ENCODE measurements at places on chromosomes 3 and 15.

GRCh38 chr3:16869261-16870005 lies 15.3 kb upstream of the PLCL2 start:
- no peak for DNase-seq

DNA sequence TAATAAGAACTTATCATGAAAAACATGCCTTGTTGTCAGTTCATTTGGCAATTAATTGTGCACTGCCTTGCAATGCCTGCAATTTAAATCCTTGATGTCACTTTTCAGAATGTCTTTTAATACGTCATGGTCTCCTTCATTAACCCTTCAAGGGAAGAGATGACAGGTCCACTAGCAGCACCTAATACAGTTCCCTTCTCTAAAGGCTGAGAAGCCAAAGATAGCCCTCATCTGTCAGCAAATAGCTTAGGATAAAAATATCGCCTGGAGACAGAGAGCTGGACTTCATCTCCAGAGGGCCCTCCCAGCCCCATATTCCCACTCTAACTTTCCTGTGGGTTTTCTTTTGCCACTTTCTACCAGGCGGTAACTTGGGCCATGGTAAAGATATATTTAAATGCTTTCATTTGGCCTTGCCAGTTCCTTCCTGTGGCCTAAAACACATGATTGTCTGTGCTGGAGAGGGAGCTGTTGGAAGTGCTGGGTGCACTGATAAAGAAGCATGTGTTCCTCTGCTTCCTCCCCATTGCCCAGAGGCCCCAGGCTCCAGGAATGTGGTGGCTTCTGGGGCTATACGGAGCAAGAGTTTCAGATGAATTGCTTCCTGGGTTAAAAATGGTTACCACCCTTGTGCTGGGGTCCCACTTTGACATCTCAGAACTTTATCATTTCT lies 76.3 kb upstream of the UMPS start:
- no peak for DNase-seq

- DNase-seq: no peak
Measured at GRCh38 chr3:85800676-85801075, 841.9 kb downstream of the CADM2 start.

- DNase-seq: peak; percentile 37
Measured at GRCh38 chr3:149813367-149814281, 609 bp downstream of the RNF13 start.

- no peak for DNase-seq
Measured at GRCh38 chr15:100833417-100834389, 45.9 kb upstream of the ALDH1A3 start.

DNA sequence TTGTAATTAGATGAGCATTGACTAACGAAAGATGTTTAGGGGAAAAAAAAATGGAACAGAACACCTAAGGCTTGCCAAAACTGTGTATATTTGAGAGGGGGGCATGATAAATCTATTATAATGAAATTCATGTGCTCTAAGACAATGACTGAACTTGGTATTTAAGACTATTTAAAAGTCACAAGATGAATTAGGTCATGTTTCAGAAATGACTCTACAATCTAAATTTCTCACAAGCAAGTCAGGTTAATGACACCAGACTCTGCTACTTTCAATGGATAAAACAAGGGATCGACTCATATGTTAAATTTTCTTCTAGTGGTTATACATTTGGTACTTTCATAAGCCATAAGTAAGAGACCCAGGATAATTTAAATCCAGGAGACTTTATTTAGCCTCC lies 78.4 kb downstream of the DUT start:
- DNase-seq: no peak

- DNase-seq: no peak
Measured at GRCh38 chr15:70378126-70379031, 280.7 kb upstream of the TLE3 start.

DNA sequence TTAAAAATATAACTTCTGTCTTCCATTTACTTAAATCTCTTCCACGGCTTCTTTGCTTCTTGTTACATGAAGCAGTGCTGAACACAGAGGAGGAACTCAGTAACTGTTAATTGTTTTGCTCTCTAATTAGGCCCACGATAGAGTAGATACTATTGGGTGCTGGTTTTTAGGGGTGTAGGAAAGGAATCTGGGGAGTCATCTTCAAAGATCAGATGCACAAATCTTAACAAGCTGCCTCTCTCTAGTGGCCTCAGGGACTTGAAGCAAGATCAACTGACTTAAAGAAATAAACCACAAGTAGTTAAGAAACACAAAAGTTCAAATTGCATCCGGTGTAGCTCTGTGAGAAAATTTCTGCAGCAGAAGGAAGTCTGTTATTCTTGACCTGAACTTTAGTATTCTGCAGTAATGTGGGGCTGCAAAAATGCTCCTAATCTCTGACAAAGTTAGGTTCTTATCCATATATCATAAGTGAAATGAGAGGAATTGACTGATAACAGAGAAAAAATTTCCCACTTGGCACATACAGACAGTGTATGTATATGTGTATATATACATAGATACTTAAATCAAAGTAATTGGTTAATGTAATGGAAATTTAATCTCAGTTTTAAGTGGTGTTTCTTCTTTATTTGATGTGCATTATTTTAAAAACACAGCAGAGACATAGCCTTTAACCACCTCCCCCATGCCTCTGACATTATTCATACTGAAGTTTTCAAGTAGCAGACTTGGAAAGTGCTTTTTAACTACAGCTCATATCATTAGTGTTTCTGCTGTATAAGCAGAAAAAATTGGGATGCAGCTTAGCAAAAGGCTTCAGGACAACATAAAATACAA lies 51.8 kb downstream of the CHST2 start:
- peak; percentile 54 for DNase-seq

- DNase-seq: no peak
Measured at GRCh38 chr3:22364851-22365250, 613.8 kb upstream of the ZNF385D start.

DNA sequence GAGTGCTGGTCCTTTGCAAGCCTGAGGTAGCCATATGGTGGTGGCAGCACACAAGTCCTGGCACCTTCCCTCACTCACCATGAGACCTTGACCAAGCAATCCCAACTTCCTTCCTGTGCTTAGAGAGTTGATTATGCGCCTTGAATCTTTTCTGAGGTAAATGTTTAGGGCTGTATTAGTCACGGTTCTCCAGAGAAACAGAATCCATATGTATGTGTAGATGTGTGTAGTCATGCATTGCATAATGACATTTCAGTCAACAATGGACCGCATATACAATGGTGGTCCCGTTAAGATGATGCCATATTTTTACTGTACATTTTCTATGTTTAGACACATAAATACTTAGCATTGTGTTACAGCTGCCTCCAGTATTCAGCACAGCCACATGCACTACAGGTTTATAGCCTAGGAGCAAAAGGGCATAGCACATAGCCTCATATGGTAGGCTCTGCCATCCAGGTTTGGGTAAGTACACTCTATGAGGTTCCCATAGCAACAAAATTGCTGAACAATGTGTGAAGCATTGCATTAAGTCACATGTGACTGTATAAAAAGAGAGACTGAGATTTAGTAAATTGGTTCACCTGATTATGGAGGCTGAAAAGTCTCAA lies 20.2 kb upstream of the NUP210 start:
- DNase-seq: no peak

GRCh38 chr3:11436775-11437174 lies 164.6 kb downstream of the ATG7 start:
- DNase-seq: no peak

DNA sequence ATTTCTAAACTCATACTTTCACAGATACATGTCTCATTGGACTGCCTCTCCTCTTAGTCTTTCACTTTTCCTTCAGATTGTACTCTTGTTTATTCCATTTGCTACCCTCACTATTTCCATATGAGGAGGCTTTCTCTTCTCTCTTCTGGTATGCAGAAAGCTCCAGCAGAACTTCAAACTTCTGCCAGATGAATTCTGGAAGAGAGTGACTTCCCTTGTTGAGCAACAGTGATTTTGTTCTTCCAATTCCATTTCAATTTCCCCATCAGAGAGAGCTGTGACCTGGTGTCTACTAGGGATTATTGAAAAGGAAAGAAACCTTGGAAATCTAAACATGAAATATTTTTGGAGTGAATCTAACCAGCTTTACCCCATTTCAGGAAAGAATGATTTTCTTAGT lies 523.2 kb upstream of the ZNF717 start:
- DNase-seq: peak; percentile 14

DNA sequence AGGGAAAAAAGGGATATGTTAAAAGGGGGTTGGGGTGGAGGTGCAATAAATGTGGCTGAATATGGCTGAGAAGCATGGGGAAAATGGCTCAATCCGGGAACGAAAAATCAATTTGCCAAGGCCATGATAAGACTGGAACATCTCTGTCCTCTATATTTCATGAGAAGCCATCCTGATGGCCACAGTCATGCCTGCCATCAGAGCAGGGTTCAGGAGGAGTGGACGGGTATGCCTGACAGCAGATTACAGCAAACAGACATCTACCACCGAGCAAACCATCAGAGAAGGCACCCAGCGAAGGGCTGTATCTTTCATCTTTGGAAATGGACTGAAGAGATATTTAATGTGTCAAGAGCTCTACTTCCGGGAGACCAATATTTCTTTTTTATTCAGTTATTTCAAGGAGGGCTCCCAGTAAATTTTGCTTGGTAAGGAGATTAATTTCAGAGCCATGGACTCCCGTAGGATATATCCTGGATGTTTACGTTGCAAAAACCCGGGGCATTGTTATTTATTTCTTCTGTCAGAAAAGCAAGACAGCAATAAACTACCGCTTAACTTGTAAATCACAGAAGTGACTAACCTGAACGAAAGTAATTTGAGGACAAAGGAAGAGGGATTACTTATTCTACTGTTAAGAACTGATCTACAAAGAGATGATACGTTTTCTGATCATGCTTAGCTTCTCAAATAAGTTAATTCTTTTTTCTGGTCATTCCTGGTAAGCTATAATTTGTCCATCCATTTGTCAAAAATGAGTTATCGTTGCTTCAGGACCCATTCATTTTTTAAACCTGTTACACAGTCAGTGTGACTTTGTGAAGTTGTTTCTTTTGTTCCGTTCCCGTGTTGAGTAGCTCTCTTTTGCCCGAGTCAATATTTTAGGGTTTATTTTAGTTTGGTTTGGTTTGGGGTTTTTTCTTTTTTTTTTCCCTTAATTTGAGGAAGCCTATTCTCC lies 80.6 kb upstream of the CHD2 start:
- no peak for DNase-seq

GRCh38 chr3:195171093-195171873 lies 99.7 kb downstream of the XXYLT1 start:
- no peak for DNase-seq

- DNase-seq: no peak
Measured at GRCh38 chr15:71162309-71162708, 47.0 kb downstream of the THSD4 start.

GRCh38 chr15:72227192-72227586 lies 3.8 kb downstream of the PKM start:
- no peak for DNase-seq

DNA sequence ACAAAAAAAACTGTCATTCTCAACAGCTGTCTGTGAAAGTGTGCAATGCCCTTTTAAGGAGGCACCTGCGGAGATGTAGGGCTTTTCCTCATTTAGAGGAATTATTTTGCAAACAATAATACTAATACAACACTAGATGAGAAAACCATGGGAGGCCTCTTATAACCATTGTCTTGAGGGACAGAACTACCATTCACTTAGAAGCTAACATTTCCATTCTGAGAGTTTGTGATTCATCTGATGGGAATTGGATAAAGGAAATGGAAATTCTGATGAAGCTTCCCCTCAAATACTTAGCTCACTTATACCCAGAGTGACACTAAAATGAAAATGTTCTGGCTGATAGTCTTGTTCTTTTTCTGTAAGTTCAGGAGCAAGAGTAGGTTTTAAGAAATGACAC lies 147.7 kb downstream of the CADPS start:
- no peak for DNase-seq

- DNase-seq: no peak
Measured at GRCh38 chr3:149738876-149739275, 13.4 kb downstream of the COMMD2 start.

GRCh38 chr15:101022876-101023275 lies 103.7 kb downstream of the LRRK1 start:
- no peak for DNase-seq

DNA sequence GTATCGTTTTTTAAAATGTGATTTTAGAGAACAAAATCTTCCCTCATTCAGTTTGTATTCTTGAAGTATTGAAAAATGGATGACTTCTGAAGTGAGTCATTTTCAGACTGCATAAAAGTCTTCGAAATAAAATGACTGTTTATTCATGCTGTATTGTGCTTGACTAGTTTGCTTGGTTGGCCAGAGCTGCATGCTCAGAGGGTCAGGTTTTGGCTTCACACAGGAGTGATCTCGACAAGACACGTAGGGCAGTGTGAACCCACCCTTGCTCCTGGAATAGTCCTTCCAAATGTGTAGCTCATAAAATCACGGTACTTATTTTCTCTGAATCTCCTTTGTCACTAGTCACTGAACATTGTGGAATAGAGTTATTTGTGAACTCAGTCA lies 73.3 kb downstream of the FNDC3B start:
- DNase-seq: no peak

DNA sequence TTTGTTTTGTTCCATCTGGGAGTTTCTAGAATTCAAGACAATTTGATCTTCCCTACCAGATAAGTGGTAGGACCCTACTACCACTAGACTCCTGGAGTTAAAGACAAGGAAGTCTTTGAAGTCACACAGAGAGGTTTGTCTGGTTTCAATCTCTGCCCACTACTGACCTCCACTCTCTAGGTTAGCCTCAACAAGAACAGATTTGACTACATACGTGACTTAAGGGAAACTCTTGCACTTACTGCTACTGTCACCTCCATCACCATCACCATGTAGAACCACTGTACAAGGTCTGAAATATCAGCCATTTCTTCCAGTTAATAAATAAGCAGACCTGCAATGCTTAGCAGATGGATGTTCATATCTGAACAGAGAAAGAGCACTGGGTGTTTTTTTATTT lies 148.3 kb upstream of the ARHGEF26 start:
- no peak for DNase-seq

- DNase-seq: no peak
Measured at GRCh38 chr3:194254040-194254439, 97.1 kb downstream of the CPN2 start.

GRCh38 chr3:33722191-33722590 lies 4.1 kb upstream of the CLASP2 start:
- no peak for DNase-seq

DNA sequence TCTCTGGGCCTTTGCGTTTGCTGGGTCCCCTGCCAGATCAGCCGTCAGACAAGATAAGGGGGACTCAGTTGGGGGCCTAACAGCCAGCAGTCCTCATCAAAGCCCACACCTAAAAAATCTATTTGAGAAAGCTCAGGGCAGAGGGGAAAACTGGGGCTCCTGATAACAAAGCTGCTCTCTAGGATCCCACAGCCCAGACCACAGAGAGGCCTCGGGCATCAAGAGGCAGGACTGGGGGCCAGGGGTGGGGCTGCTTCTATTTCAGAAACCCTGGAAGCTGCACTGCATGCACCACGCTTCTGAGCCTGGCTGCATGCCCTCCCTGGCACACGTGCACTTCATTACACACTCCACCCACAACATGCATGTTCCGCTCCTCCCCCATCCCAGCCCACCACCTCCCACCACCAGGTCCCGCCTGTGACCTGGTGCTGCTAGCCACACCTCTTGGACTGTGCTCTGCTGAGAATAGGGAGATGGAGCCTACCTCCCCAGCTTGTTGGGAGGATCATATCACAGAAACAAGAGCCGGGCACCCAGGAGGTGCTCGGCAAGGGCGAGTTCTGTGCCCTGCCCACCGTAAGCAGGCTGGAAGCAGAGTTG lies 26.6 kb downstream of the FBLN2 start:
- no peak for DNase-seq

- DNase-seq: no peak
Measured at GRCh38 chr15:76309601-76310330, 1.5 kb downstream of the ETFA start.

Measured in AG08396 (cell line).